Psoas muscle (tissue), 8 donors: ENCODE measurements at places on chromosomes 5 and 9.

- H3K4me3 ChIP-seq, result no peak overlapping the region
- H3K4me1 ChIP-seq, result no peaks in the 10 kb centered on the region
- no peaks in the 10 kb centered on the region for H3K36me3 ChIP-seq
- DNase-seq, result no peak
- no peaks in the 10 kb centered on the region for H3K27me3 ChIP-seq
Measured at GRCh38 chr5:166330036-166330435, 1961.4 kb upstream of the WWC1 start.

GRCh38 chr5:56309262-56309826, 76.2 kb upstream of the ANKRD55 start:
- no peaks in the 10 kb centered on the region for H3K36me3 ChIP-seq
- no peak overlapping the region for H3K4me3 ChIP-seq
- H3K4me1 ChIP-seq, result no peaks in the 10 kb centered on the region
- no peaks in the 10 kb centered on the region for H3K27me3 ChIP-seq
- DNase-seq, result no peak

DNA sequence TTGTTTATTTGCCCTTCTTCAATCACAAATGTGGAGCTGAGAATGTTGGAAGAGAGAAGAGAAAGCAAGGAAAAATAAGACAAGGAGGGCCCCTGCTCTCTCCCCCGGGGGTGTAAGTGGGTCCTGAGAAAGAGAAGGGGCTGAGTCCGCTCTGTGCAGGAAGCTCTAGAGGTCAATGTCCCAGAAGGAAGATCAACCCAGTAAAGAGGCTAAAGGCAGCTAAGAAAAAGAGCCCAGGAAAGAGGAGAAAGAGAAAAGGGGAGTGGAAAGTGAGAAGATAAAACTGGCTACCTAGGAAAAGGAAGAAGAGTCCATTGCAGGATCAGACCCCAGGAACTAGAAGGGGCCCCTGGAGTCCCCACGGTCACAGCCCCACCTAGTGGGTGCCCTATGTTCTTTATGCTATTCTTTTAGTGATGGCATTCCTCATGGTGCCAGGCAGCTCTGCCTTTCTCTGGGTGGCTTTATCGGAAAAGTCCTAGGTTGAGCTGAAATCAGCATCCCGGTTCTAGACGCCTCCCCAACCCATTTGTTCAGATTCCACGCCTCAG, 583.4 kb downstream of the ACTL7B start:
- no peaks in the 10 kb centered on the region for H3K36me3 ChIP-seq
- peaks cover 8% of the 10 kb centered on the region for H3K4me1 ChIP-seq
- H3K27ac ChIP-seq, result peak overlapping the region; percentile 30
- H3K4me3 ChIP-seq, result peak overlapping the region; percentile 37
- no peaks in the 10 kb centered on the region for H3K27me3 ChIP-seq

GRCh38 chr5:181217111-181217802, 5.8 kb upstream of the TRIM41 start:
- peak overlapping the region; percentile 75 for H3K27ac ChIP-seq
- H3K36me3 ChIP-seq, result no peaks in the 10 kb centered on the region
- H3K4me3 ChIP-seq, result peak overlapping the region; percentile 66
- DNase-seq, result peak; percentile 58

DNA sequence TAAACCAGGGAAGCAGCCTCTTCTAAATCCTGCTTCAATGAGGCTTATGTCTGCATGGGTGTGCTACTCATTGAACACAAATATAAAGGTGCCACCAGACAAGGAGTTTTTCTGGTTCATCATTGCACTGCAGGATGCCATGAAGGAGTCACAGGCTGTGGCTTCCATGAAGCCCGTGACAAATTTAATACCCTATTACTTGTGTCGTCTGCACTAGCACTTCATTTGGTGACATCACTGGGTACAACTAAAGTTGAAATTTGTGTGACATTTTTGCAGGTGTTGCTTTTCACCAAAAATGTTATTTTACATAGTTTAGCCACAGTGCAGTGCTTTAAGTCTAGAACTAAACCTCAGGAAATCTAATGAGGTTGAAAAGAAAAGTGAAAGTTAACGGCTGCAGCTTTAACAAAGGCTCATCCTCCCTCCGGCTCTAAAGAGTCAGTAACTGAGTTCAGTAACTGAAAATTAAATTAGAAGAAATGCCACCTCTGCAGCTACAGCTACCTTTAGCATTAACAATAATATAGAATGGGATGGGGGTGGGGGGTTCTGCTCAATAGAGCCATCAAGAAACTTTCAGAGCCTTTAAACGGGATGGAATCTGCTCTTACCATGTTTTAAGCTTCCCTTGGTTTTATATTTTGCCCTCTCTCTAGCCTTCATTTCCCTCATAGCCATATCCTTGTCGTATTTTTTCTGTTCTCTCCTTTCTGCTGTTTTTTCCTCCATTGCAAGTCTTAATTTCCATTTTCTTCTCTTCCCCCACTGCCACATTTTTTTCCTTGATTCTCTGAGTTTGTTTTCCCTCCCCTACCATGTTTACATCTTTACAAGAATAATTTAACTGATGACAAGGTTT, 233.8 kb upstream of the TMEM161B start:
- H3K4me3 ChIP-seq, result peak overlapping the region; percentile 64
- no peaks in the 10 kb centered on the region for H3K27me3 ChIP-seq

DNA sequence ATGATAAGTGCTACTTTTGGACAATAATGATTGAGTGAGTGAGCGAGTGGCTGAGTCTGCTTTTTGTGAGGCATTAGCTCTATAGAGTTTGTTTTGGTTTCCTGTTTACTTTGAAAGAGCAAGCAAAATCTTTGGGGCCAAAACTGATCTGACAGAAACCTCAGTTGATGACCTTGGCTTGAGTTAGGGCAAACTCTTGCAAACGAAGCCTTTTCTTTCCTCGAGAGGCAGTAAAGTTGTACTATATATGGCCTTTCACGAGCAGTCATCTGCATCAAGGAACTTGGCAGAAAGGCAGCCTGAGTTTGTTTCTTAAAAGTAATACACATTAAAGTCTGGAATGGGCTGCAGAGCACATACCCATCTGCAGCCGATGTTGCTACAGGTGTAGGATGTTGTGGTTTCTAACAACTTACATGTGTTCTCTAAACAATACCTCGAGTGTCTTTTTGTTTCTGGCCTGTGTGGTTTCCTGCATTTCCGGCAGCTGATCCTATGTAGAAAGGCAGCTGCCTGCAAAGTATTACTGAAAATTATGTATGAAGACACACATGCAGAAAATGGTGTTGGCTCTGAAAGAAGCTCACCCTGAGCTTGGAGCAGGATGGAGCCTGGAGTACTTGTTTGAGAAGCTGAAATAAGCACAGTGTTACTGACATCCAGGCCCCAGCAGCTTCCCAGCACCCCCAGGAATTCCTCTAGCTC, 60.8 kb downstream of the FOXD1 start:
- no peak overlapping the region for H3K27ac ChIP-seq
- H3K4me1 ChIP-seq, result no peaks in the 10 kb centered on the region
- no peak for DNase-seq
- no peaks in the 10 kb centered on the region for H3K36me3 ChIP-seq
- no peak overlapping the region for H3K4me3 ChIP-seq

- no peak overlapping the region for H3K4me3 ChIP-seq
- H3K27ac ChIP-seq, result no peak overlapping the region
- no peak for DNase-seq
- peaks cover 6% of the 10 kb centered on the region for H3K4me1 ChIP-seq
- no peaks in the 10 kb centered on the region for H3K36me3 ChIP-seq
Measured at GRCh38 chr5:39151745-39152144, 67.6 kb downstream of the FYB1 start.

DNA sequence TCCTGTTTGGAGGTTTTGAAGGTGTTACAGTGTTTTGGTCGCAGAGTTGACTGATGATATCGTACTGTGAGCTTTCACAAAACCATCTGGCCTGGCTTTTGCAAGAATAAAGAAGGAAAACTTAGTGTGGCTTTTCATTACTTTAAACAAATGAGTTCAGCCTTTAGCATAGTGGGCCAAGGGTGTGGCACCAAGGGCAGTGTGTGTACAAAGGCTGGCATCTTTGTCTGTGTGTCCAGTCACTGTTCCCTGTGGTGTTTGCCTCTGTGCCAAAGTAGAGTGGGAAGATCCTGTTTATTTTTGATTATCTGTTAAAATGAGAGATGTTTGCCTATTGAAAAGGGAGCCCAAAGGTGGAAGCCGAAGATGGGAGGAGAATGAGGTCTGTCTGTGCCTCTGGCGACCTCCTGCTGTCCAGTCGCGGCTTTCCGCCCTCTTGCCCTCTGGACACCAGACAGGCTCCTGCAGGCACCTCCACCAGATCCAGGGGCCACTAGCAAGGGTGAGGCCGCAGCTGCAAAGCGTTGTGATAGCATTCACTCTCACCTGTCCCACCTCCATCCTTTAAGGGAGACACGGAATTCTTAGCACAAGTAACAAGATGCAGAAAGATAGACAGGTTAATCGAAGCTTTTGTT, 113.7 kb downstream of the TRIO start:
- no peak overlapping the region for H3K27ac ChIP-seq
- no peaks in the 10 kb centered on the region for H3K36me3 ChIP-seq
- H3K4me3 ChIP-seq, result no peak overlapping the region
- peaks cover 48% of the 10 kb centered on the region for H3K4me1 ChIP-seq

DNA sequence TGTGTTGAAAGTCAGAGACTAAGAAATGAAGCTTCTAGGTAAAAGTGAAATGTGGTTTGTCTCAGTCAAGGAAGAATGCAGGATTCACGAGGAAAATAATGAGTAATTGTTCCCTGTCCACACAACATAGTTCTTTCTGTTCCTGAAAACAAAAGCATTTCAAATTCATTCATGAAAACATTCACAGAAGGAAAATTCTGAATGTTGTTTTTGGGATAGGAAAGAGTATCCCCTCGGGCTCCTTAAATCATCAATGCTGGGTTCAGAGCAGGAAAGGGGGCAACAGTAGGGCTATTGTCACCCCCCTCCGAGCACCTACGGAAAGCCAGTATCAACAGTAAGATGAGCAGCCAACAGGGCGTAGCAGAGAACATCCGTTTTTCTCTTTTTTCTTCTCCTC, 769.9 kb upstream of the ADAMTS16 start:
- DNase-seq, result no peak
- H3K4me3 ChIP-seq, result no peak overlapping the region
- H3K27me3 ChIP-seq, result no peaks in the 10 kb centered on the region
- H3K27ac ChIP-seq, result no peak overlapping the region
- no peaks in the 10 kb centered on the region for H3K4me1 ChIP-seq

DNA sequence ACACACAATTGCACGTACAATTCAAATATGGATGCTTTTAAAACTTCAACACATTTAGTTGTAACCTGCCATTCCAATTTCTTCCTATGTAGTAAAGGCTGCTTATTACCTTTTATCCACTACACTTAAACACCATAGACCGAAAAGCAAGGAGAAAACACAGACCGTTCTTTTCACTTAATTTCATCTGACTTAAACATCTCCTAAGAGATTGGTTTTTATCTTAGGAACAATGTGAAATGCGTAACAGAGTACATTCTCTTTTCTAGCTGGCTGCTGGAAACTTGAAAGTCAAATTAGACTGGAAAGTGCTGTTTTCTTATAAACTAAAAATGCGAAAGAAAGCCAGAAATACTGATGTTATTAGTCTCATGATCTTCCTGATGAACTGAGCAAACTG, 241.8 kb downstream of the MLLT3 start:
- no peaks in the 10 kb centered on the region for H3K36me3 ChIP-seq
- H3K27me3 ChIP-seq, result no peaks in the 10 kb centered on the region

DNA sequence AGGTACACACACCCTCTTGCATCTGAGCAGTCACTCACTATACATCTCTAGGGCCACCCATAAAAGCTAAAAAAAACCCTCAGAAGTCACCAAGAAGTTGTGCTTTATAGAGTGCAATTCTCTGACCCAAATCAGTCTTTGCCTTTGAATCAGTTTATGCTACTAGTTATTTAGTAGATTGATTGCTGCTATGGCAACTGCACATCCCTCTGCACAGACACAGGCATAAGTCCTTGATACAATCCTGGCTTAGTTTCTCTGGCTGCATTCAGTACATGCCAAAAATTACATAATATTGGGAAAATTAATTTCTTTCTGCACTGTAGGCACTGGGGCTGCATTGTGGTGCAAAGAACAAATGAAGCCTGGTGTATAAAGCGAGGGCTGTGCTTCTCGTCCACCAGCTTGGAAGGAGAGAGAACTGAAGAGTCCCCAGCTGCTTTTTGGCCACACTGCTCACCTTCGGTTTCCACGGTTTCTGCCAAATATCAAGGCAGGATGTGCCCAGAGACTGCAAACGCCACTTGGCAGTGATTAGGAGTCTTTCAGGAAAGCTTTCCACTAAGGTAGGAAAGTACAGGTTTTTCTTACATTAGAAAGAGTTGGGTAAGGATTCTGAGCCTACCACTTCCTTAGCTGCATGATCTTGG, 258.4 kb downstream of the ELAVL2 start:
- DNase-seq, result no peak
- no peaks in the 10 kb centered on the region for H3K4me1 ChIP-seq
- H3K27me3 ChIP-seq, result no peaks in the 10 kb centered on the region
- H3K27ac ChIP-seq, result no peak overlapping the region

- H3K36me3 ChIP-seq, result no peaks in the 10 kb centered on the region
- H3K4me3 ChIP-seq, result no peak overlapping the region
- peaks cover 5% of the 10 kb centered on the region for H3K4me1 ChIP-seq
- no peaks in the 10 kb centered on the region for H3K27me3 ChIP-seq
- no peak for DNase-seq
- H3K27ac ChIP-seq, result no peak overlapping the region
Measured at GRCh38 chr9:127415657-127416056, 8.5 kb upstream of the ZNF79 start.

- no peak overlapping the region for H3K4me3 ChIP-seq
- no peaks in the 10 kb centered on the region for H3K36me3 ChIP-seq
- no peaks in the 10 kb centered on the region for H3K4me1 ChIP-seq
- H3K27me3 ChIP-seq, result no peaks in the 10 kb centered on the region
Measured at GRCh38 chr5:124990723-124991122, 244.3 kb upstream of the ZNF608 start.

DNA sequence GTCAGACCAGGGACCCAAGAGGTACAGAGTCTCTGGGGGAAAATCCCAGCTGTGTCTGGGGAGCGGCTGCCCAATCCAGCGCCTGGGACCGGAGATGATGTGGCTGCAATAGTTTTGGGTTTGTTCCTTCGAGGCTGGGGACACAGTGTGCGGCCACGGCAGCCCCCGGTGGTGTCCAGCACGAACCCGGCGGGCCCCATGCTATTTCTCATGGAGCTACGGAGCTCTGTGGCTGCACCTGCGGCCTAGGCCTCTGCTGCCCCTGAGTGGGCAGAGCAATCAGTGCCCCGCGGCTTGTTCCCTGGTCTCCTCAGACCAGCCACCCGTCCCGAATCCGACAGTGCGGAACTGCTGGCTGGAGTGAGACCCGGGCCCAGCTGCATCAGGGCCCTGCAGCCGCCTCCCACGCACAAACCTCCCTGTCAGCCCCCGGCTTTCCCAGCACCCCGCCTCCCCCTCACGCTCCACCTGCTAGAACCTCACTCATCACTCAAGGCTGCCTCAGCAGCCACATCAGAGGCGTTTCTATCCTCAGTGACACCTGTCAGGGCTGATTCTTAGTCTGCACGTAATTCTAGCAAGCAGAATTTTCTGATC, 29.0 kb downstream of the SARDH start:
- DNase-seq, result peak; percentile 50
- H3K36me3 ChIP-seq, result no peaks in the 10 kb centered on the region
- H3K4me1 ChIP-seq, result no peaks in the 10 kb centered on the region

GRCh38 chr5:19885040-19885824, 102.8 kb downstream of the CDH18 start:
- no peaks in the 10 kb centered on the region for H3K27me3 ChIP-seq
- no peaks in the 10 kb centered on the region for H3K4me1 ChIP-seq
- no peak overlapping the region for H3K27ac ChIP-seq
- H3K4me3 ChIP-seq, result no peak overlapping the region
- no peaks in the 10 kb centered on the region for H3K36me3 ChIP-seq

- H3K27ac ChIP-seq, result no peak overlapping the region
- H3K36me3 ChIP-seq, result no peaks in the 10 kb centered on the region
- DNase-seq, result no peak
- no peaks in the 10 kb centered on the region for H3K27me3 ChIP-seq
- H3K4me3 ChIP-seq, result no peak overlapping the region
Measured at GRCh38 chr9:83569326-83569725, 31.1 kb upstream of the FRMD3 start.
